ENCODE measurements at places on chromosomes 7 and 10.

GRCh38 chr10:93837822-93838221 is 56.0 kb upstream of the SLC35G1 start:
- DNase-seq: no peak

DNA sequence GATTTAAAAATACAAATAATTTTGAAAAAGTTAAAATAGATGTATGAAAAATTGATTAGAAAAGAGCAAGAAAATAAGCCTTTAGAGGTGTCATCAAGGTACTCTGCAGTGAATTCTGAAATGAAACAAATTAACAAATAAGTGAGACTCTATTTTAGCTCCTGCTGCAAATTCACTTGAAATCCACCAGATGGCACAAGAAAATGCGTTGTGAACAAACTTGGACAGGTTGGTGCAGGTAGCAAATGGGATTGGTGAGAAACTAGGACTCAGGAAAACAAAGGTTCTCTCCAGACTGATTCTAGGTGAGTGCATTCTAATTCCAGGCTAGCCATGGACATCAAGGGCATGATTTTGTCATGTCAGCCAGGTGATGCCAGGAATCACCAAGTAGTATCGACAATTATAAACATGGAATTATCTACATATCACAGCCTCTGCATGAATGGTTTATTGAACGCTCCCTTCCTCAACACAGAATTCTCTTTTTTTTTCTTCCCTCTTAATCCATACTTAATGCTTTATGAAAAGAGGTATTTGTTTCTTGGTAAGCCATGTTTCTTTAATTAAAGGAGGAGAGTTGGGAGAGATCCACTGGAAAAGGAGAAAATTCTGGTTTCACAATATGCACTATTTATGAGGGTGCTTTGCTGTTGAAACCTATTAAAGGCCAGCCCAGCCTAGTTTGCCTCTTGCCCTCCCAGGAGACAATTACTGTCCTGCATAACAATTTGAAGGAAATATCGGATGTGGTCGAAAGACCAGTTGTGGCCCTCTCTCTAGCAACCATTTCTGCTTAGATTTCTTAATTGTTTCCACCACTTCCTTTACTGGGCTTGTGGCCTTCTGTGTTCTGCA is 118.1 kb downstream of the ZNF365 start:
- DNase-seq: no peak

DNA sequence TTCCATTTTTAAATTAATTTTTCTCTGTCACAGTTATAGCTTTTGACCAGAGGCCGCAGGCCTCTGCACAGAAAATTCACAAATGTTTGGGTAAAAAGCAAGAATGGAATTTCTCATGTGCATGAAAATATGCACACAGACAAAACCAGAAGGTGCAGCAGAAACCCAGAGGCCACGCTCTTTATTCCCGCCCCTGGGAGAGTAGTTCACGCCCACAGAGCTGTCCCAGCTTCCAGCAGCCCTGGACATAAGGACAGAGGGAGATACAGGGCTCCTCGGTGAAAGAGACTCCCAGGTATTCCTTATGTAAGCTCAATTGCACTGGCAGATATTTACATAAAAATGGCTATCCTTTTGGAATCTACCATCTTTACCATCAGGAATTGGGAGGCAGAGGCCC is 245.2 kb upstream of the NFE2L3 start:
- DNase-seq: no peak

DNA sequence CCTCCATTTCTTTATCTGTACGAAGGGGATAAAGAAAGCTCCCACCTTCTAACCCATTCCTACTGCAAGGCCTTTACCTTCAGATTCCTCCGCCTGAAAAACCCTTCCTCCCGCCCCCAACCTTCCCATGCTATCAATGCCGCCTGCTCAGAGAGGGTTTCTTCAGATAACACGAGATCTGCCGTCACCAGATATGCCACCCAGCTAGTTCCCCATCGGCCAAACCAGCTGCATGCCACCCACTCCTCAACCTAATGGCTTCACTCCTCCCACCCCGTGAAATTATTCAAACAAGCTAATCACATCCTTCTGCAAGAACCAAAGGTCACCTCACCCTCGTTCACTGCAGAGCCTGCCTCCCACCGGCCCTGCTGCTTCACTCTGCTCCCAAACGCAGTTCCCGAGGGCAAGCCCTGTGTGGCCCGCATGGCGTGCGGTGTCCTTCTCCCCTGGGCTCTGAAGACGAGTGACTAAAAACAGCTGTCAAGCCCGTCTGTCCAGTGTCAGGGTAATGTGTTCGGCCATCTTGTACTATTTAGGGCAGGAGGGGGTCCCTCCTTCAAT is 46.8 kb upstream of the TMEM213 start:
- DNase-seq: no peak

GRCh38 chr7:131357282-131357880 is 29.7 kb downstream of the MKLN1 start:
- DNase-seq: no peak

- DNase-seq: no peak
Measured at GRCh38 chr7:129950191-129950932, 2.4 kb downstream of the UBE2H start.

GRCh38 chr10:725786-726185 is 36.3 kb upstream of the DIP2C start:
- no peak for DNase-seq
